ENCODE measurements at places on chromosomes 6 and 20.
A peak's percentile ranks its signal among the peaks of the same experiment; 100 is the strongest.

DNA sequence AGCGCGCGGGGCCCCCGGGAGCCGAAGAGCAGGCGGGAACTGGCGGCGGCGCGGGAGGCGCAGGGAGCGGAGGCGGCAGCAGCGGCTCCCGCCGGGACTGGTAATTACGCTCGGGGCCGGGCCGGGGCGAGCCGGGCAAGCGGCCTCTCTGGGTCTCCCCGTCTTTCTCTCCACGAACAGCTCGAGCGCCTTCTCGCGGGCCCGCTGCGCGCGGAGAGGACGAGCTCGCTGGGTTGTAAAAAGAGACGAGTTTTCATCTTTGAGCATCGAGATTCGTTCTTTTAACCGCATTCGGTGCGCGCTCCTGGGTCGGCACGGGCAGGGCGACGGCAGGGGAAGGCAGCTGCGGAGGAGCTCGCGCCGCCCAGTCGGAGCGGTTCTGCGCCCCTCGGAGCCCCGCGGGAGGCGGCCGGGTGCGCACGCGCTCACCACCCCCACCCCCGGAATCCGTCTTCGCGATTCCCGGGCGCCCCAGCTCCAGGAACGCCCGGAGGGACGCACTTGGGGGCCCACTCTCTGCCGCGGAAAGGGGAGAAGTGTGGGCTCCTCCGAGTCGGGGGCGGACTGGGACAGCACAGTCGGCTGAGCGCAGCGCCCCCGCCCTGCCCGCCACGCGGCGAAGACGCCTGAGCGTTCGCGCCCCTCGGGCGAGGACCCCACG is 38.0 kb downstream of the YTHDF1 start:
- no peak for DNase-seq

- no peak for DNase-seq
These were observed 60.5 kb downstream of the GMDS start for GRCh38 chr6:2184700-2185455.

- DNase-seq: peak; percentile 84
These were observed 55.9 kb upstream of the RREB1 start for GRCh38 chr6:7051780-7052442.

DNA sequence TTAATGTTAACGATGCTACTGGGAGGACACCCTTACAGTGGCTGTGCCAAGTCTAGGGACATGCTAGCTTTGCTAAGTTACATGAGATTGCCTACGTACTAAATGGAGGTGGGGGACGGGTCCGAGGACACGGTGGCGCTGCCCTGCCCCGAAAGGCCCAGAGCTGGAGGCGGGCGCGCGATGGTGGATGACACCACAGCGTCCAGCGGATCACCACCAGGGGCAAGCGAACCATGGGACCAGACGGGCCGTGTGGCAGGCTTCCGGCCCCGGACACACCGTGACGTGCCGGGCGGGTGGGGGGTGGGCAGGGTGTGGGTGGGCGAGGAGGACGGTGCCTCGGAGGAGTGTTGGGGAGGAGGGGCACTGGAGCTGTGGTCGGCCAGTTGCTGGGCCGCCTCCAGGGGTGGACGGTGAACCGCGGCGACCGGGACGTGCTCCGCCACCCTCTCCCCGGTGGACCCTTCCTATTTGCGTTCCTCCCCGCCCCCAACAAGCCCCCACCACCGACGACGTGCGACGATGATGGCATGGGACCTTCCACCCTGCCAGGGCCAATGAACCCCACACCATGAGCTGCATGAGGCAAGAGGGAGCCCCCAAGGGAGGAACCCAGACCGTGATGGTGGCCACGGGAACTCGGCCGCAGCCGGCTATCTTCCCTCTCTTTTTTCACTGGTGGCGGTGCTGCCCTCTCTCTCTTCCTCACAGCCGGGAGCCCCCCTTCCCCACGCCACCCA is 773.3 kb upstream of the DEFB115 start:
- peak; percentile 62 for DNase-seq

- DNase-seq: no peak
These were observed 10.1 kb downstream of the MAP3K5 start for GRCh38 chr6:136782021-136782770.

DNA sequence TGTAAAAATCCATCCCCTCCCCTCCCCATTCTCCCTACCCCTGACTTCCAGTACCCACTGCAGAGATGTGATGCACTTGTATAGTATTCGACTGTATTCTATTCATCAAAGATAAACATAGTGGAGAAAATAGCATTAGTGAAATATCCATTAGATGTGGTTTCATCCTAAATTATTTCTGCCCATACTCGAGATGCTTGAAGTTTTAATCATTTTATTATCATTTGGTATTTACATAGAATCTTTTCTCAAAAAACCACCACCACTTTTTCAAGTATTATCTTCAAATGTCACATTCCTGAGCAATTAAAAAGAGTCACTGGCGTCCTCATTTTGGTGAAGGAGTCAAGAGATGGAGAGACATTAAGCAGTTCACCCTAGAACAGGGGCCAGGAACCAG is 181.9 kb downstream of the HAO1 start:
- no peak for DNase-seq

GRCh38 chr6:158439255-158439654 is 120.6 kb upstream of the TMEM181 start:
- no peak for DNase-seq

- no peak for DNase-seq
These were observed 87.2 kb downstream of the FKBP5 start for GRCh38 chr6:35601331-35602132.

GRCh38 chr6:142648036-142648451 is 296.9 kb downstream of the HIVEP2 start:
- DNase-seq: no peak

- DNase-seq: no peak
These were observed 39.6 kb upstream of the SPTLC3 start for GRCh38 chr20:12969071-12969669.

DNA sequence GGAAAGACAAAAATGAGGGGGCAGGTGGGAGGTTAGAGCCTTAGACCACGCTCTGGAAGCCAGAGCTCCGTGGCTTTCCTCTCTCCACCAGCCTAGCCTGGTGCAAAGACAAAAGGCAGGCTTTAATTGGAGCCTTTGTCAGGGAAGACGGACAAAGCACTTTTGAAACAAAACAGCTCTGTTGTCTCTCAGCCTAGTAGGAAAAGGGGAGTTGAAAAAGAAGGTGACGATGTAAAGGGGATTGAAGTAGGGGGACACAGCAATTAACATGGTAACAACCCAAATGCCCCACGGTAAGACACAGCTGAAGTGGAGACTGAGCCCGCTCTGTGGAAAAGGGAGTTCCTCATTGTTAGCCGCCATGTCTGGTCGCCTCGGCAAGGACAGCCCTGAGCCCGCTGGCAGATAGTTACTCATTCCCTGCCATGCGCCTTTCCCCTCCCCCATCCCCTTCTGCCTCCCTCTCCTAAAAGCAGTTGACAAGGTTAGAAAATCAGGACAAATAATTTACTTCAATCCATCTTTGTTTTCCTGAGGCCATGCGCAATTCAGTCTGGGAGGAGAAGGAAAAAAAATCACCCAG is 93.0 kb downstream of the TCP11 start:
- no peak for DNase-seq

DNA sequence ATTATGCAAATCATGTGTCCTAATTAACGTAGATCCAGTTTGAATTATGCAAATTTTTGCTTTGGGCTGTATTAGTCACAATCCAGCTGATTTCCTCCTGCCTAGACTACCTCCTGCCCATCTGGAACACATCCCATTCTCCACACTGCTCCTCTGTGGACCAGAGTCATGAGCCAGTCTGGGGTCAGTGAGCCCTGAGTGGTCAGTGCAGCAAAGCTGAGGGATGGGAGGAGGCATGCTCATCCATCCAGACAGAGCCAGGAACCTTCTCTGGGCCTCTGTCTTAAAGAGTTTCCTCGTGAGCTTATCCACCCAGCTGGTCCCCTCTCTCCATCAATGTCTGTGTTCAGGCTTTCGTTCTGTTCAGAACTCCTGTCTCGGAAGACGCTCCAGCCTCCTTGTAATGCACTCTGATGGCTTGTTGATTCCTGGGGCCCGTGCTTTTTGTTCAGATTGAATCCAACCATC is 747.8 kb downstream of the PTPRT start:
- DNase-seq: no peak

DNA sequence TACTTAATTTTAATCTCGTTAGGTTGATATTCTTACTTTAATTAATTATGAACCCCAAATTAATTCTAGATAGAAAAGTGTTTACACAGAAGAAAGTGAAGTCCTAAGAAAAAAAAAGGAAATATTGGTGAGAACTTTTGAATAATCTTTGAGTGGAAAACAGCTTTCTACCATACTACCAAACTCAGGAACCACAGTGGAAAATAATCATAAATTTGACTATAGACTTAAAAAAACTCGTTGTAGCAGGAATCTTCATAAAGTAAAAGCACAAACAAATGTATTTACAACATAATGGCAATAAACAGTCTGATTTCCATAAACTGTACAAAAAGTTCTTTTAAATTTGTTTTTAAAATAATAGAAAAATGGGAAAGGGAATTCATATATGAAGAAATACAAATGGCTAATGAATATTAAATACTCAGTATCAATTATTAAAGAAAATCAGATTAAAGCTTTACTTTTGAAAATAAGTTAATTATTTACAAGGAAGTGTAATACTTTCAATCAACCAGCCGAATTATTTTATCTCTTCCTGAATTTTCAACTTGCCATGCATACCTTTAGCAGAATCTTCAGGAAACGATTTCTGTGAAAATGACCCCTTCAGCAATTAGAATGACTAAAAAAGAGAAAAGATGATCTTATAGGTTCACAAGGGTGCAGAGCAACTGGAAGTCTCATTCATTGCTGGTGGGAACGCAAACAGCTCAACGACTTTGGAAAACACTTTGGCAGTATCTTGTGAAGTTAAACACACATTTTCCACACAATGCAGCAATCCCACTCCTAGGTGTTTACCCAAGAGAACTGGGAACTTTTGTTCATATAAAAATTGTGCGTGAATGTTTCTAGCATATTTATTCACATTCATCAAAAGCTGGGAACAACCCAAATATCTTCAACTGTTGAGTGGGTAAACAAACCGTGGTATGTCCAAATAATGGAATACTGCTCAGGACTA is 38.5 kb upstream of the BMP6 start:
- no peak for DNase-seq

- no peak for DNase-seq
These were observed 789.3 kb downstream of the FRK start for GRCh38 chr6:115271434-115271833.

GRCh38 chr6:72551470-72551869 is 70.4 kb upstream of the KCNQ5 start:
- DNase-seq: no peak

- no peak for DNase-seq
These were observed 1.7 kb upstream of the MYB start for GRCh38 chr6:135179372-135179771.

DNA sequence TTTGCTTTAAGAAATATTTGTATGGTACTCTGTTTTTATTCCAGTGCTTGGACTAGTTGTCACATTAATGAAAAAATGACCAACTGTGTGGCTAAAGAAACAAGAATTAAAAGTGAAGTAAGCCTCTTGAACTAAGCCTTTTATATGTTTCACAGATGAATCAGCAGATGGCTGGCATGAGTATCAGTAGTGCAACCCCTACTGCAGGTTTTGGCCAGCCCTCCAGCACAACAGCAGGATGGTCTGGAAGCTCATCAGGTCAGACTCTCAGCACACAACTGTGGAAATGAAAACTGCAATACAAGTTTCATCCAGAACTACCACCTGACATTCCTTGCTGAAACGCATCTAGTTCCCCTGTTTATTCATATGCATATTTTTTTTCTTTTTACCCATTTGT is 96.8 kb downstream of the B3GAT2 start:
- DNase-seq: no peak

GRCh38 chr20:62493253-62493885 is 17.6 kb upstream of the GATA5 start:
- no peak for DNase-seq

DNA sequence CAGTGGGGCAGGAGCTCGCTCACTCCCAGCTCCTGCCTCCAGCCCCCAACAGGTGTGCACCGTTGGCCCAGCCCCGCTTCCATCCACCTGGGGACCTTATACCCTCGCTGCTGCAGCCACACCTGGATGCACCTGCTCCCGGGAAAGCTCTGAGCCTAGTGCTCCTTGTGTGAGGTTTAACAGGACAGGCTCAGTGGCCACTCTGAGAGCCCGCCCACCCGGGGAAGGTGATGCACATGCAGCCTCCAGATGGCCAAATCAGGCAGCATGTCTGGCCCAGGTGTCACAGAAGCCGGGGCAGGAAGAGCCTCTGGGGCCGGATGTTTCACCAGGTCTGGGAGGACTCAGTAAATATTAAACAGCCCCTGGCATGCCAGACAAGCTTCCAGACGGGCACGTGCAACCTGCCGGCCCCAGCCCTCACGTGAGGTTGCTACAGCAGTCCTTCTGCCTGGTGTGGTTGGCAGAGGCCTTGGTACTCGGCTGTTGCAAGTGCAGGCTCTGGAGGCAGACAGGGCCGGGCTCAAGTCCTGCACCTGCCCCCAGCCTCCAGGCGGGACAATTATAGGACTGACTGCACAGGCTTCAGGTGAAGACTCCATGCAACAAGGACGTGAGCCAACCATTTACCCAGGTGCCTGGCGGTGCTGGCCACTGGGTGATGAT is 66.9 kb downstream of the RIPOR3 start:
- no peak for DNase-seq

DNA sequence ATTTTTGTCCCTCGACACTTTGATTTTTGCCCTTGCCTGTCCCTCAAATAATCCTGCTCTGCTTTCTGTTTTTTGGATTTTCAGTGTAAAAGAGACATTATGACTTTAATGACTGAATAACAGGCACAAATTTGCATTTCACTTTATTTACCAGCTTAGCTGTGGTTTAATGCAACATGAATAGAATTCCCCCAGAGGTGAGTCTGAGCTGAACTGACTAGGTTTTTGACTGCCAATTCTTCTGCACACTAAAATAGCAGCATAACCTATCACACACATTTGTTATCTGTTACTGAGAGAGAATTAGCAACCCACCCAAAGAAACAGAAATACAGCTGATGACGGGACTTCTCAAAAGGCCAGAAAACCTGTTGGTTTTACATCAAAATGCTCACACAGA is 3.9 kb upstream of the RBM24 start:
- DNase-seq: no peak

DNA sequence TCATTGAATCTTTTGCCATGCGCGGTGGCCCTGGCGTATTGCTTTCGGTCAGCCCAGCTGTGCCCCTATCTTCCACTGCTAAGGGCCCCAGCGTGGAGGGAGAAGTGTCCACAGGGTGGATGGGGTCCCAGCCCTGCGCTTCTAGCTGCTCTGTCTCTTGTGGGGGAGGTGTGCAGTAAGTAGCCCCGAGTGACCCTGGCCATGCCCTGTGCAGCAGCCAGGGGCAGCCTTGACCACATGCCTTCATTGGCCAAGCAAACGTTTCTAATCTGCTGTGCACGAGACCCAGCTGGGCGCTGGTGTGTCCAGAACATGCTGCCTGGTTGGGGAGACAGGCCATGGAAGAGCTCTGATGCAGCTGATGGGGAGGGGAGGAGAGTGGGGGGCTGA is 13.6 kb downstream of the TMEM181 start:
- DNase-seq: peak; percentile 57

DNA sequence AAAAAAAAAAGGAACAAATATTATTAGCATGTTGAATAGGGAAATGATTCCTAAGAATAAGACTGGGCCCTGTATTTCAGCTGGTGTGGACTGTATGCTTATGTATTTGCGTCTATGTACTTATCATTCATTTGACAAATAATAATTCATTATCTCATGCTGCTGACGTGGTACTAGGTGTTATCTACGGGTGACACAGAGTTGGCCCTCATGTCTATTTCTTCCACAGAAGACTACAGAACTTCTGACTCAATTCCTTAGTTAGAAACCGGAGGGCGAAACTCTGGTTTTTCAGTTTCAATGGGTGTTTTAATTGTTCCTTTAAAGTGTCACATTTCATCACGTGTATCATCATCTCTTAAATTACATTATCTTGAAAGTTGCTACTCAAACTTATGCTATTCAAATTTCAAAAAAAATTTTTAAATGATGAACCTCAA is 305.9 kb downstream of the CLIC5 start:
- no peak for DNase-seq

Measured in posterior vena cava (tissue), 2 donors.